ENCODE measurements at places on chromosomes 12 and 14.

DNA sequence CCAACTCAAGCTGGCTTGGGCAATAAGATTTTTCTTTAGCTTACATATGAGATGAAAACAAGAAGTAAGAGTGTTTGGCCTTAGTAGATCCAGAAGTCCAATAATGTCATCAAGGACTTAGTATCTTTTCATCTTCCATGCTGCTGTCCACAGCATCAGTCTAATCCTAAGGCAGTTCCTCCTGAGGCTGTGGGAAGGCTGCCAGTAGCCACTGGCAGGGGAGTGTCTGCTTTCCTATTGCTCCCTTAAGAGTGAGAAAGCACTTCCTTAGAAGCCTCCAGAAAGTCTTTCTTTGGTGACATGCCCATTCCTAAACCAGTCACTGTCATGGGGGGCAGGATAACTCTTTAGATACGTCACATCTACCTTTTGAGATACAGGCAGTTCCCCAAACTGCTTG lies 317.7 kb downstream of the BMP4 start:
- DNase-seq = no peak

GRCh38 chr12:113994051-113994450 lies 27.9 kb upstream of the RBM19 start:
- no peak for DNase-seq

GRCh38 chr14:77133720-77134338 lies 7.8 kb downstream of the ZDHHC22 start:
- DNase-seq = peak; percentile 9

DNA sequence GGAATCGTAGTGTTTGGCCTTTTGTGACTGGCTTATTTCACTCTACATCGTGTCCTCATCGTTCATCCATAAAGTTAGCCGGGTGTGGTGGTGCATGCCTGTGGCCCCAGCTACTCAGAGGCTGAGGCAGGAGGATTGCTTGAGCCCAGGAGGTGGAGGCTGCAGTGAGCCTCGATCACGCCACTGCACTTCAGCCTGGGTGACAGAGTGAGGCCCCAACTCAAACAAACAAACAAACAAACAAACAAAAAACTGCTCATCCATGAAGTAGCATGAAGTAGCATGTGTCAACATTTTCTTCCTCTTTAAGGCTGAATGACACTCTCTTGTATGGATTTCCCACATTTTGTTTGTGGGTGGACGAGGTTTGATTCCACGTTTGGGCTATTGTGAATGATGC lies 44.0 kb upstream of the MEG3 start:
- no peak for DNase-seq

DNA sequence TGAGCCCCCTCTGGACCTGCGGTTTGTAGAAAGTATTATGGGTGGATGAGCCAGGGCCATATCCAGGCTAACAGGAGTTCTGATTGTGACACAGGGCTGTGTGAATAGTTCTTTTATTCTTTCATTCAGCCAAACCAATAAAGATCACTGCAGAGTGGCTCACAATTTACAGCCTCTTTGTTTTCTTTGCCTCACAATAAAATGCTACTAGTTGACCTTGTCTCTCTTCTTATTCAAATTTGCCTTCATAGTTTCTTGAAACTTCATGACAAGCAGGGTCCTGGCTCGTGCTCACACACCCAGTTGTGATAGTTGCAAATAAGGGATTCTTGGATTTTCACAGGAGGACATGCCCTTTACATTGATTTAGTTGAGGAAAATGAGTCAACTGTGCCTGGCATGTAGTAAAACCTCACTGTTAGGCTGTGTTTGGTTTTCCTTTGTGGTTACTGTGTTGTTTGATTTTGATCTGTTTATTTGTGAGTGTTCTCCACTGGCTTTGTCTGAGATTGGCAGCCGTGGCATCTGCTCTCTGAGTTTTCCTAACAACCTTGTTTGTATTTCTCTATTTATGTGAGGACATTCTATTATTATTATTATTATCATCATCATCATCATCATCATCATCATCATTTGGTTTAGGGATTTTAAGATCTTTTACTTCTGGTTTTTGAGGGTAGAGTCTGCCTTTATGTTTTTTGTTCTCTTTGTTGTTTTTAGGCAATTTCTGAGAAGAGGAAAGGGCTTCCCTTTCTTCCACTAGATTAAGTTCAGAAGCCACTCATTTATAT lies 2.7 kb upstream of the KRT6B start:
- DNase-seq = no peak

GRCh38 chr12:12449533-12450025 lies 92.7 kb downstream of the BORCS5 start:
- DNase-seq = no peak

- no peak for DNase-seq
Observed at GRCh38 chr12:60465060-60465459, 869.2 kb downstream of the SLC16A7 start.

GRCh38 chr14:89672636-89673511 lies 255.8 kb upstream of the FOXN3 start:
- no peak for DNase-seq

DNA sequence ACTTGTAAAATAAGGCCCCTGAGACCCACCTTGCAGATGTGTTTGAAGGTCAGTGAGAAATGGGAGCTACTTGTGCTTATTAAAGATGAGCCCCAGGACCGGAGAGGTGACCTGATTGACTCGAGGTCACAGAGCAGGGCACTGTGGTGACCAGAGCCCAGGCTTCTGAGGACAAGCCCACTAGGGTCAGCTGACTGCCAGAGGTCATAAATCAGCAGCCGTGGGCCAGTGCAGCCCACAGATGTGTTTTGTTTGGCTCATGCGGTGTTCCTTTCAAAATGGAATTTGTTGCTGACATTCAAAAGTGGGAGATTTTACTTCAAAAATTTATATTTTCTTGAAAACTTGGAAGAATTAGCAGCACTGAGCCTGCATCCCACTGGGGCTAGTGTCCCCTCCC lies 24.5 kb downstream of the JDP2 start:
- DNase-seq = no peak

DNA sequence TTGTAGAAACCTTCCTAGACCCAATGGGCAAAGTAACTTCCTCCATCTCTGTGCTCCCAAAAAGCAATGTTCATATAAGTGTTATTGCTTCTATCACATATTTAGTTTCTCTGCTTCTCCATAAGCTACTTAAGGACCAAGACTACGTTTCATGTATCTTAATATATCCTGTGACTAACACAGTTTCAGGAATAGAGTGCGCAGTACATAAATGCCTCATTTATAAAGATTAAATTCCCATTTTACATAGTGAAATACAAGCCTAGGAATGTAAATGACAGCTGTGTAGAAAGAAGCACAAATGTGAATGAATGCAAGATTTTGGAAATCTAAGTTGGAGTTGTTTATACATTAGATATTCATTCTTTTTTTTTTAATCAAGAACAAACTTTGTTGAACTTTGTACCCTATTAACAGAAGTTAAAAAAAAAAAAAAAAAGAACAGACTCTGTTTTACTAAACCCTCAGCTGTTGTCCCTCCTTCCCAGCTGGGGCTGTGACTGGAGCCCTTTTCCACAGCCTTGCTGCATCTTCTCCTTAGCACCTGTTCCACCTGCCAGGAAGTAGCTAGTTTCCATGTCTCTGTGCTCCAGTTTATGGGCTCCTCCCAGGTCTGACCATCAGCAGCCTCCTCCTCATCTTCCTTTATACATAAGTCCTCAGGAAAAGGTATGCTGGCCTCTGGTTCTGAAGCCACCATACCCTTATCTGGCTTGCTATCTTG lies 7.0 kb upstream of the METTL17 start:
- DNase-seq = no peak

DNA sequence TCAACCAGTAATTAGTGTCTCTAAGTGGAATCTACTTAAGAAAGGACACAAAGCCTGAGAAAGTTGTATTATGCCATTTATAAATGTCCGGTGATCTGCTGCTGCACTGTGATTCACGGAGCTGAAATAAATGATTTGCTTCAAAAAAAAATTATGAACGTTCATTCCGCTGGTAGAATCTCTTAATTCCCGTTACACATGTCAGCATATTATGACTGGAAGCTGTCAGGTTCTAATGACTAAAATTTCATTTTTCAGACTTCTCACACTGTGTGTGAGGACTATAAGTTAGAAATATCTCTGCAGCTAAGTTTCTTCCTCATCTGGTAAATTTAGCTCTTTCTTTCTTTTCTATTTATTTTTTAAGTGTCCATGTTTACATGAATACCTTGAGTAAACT lies 647.1 kb downstream of the VRK1 start:
- DNase-seq = no peak

- DNase-seq = no peak
Observed at GRCh38 chr12:68352067-68352466, 19.9 kb upstream of the MDM1 start.

- DNase-seq = no peak
Observed at GRCh38 chr14:51039252-51039651, 55.7 kb downstream of the TRIM9 start.

DNA sequence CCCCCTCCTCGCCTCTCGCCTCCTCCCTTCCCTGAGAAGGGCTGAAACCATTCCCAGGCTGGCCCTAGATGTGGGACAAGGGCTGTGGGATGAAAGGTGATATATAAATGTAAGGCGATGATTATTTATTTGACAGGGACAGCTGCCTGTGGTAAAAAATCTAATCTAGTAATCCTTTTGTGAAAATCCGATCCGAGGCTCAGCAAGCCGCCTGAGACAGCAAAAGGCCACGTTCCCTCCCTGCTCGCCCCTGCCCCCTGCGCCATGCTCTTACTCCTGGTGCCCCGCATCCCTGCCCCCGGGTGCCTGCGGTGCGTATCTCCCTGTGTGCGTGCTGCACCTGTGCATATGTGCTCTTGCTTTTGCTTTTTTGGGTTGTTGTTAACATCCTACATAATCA lies 65.2 kb downstream of the TSPAN9 start:
- DNase-seq = no peak

DNA sequence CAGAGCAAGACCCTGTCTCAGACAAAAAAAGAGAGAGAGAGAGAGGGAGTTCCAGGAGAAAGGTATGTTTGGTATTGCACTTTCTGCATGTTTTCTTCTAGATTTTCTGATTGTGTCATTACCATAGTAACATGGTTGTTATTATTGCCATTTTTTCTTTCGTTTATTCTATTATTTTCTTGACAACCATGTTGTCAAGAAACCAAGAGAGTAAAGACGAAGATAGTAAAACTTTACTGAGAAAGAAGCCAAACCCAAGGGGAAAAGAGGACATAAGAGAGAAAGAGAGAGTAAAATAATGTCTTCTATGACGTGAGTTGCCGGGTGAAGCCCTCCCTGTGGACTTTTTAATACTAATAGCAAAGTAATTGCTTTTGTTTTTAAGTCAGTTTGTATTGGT lies 1186.0 kb upstream of the SEL1L start:
- no peak for DNase-seq

GRCh38 chr12:63857771-63858670 lies 13.5 kb downstream of the SRGAP1 start:
- no peak for DNase-seq

DNA sequence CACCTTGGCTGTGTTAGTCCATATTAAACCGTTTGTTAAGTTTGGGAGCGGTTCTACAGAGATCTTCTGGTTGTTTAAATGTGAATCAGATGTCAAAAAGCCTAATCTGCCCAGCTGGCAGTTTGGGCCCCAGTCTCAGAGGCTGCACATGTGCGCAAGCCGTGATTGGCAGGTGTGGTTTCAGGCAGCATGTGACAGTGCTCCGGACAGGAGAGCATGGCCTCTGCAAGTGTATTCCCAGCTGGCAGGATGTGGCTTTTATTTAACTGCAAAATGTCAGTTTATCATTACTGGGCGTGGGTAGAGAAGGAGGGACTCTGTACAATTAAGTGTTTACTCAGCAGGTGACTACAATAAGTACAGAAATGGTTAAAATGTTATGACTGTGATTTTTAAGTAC lies 77.5 kb downstream of the PELI2 start:
- DNase-seq = peak; percentile 91

DNA sequence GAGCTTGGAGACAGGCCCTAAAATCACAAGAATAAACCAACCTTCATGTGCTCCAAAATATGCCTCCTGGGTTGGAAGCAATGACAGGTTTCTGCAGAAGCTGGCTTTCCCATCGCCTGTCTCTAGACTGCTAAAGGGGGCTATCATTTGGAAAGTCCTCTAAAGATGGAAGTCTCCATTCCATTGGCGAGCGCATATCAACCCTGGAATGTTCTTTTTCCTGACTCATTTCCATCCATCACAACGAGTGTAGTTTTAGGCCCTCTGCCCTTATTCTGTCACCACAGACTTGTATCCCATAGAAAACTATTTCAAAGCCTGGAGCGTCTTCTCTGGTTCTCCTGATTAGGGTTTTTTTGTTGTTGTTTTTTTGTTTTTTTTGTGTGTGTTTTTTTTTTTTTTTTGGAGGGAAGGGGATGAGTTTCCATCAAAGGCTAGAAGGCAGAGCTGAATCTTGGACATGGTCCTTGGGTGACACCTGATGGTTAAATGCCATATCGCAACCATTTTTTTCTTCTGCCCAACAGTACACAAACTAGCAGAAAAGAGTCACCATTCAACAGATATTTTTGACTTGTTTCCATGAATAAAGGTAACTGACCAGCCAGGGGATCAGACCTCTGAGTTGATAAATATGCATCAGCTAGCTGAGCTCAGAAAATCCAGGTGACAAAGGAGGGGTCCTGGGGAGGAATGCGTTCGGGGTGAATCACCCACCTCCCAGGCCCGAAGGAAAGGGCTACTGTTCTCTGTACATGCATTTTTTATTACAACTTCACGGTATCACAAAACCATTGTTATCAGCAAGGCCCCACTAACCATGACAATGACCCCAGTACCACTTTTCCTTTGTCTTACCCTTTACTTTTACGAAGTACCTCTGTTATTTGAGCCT lies 40.5 kb downstream of the KCNA5 start:
- peak; percentile 95 for DNase-seq

- DNase-seq = peak; percentile 88
Observed at GRCh38 chr12:50088577-50089335, 3.6 kb downstream of the SMARCD1 start.

GRCh38 chr14:96198430-96199130 lies 6.1 kb upstream of the BDKRB2 start:
- DNase-seq = no peak

DNA sequence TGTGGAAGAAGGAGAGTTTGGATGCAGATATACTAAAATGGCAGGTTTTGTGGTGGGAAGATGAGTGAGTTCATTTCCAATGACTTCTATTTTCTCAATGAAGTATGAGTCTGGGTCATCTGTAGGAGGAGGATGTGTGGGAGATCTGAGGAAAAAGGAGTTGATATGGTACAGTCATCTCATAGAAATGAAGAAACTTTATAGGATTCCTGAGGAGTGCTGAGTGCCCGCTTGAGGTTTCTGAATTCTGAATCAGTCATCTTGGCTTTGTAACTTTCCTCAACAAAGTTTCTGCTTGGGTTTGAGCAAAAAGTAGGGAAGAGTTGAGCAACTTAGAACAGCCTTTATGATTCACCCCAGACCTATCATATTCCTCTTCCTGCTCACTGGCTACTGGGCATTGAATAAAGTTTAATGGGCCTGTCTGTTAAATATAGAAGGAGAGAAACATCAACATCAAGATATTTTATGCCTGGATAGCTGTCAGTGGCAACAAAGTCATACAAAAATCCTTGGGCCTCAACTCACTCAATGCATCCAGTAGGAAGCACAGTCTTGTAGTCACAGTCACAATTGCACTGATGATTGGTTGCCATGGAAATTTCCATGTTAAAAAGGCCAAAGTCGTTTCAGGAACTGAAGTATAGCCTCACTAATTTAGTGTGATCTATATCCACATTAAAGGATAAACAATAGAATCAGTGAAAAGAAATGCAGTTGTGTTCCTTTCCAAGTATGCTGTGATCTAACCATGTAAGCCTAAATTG lies 284.7 kb downstream of the DUSP6 start:
- peak; percentile 19 for DNase-seq

All from DMS53 (cell line).